ENCODE measurements at places on chromosomes 6 and 20. TPM values are rescaled to one million over a fixed set of nuclear protein-coding genes. Genes with fewer than 3 reads are reported as not detected.

Gene MEI4
- not detected for total RNA-seq

Gene EPHA7
- total RNA-seq = not detected

Gene TBC1D20
- 19.5 TPM for total RNA-seq

Gene IPCEF1
- 0.63 TPM for total RNA-seq

Gene PTK6
- not detected for total RNA-seq

Gene CDYL
- total RNA-seq = 36.1 TPM

Gene KCNG1
- 17.7 TPM for total RNA-seq

Gene TMEM170B
- total RNA-seq = under 0.01 TPM

Gene ADAM33
- not detected for total RNA-seq

DNA sequence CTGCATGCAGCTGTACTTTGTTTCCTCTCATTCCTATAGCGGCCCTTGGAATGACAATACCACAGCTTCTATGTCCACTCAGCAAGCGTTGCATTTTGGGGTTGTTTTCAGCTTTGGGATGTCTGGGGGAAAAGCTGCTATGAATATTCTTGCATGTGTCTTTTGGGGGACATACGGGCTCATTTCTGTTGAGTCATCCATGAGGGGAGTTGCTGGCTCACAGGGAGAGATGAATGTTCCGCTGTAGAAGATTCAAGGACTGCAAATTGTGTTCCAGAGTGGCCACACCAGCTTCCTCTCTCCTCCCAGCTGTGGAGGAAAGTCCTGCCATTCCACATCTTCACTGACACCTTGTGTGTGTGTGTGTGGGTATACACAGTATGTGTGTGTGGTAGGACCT lies 43.3 kb downstream of the TGM2 start:
- DNase-seq = no peak
- no peaks in the 10 kb centered on the region for H3K27me3 ChIP-seq
- H3K4me1 ChIP-seq = peaks cover 53% of the 10 kb centered on the region
- no peaks in the 10 kb centered on the region for H3K36me3 ChIP-seq

DNA sequence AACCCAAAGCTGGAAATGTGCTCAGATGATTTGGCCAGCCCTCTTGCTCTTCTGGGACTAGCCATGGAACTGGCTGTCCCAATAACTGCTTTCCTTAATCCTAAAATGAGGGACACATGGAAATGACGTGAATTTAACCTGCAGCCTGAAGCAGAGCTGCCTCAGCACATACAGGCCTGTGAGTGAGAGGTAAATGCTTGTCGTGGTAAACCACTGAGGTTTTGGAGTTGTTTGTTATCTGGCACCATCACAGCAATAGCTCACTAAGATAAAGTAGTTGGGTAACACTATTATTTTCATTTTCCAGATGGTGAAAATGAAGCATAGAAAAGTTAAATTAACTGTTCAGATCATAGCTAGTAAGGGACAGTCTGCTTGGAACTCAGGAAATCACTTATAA lies 333.4 kb upstream of the CHD6 start:
- no peak overlapping the region for H3K27ac ChIP-seq
- no peaks in the 10 kb centered on the region for H3K36me3 ChIP-seq
- no peak overlapping the region for H3K4me3 ChIP-seq
- DNase-seq = no peak
- no peaks in the 10 kb centered on the region for H3K27me3 ChIP-seq

GRCh38 chr6:5125152-5126006 lies 40.2 kb downstream of the PPP1R3G start:
- peaks cover 19% of the 10 kb centered on the region for H3K4me1 ChIP-seq
- H3K4me3 ChIP-seq = no peak overlapping the region
- DNase-seq = peak; percentile 55
- H3K27ac ChIP-seq = no peak overlapping the region

GRCh38 chr6:159978291-159979135 lies 9.6 kb downstream of the IGF2R start:
- H3K4me1 ChIP-seq = peaks cover 57% of the 10 kb centered on the region
- no peaks in the 10 kb centered on the region for H3K27me3 ChIP-seq
- no peak for DNase-seq
- H3K4me3 ChIP-seq = no peak overlapping the region
- no peaks in the 10 kb centered on the region for H3K36me3 ChIP-seq
- H3K27ac ChIP-seq = no peak overlapping the region

DNA sequence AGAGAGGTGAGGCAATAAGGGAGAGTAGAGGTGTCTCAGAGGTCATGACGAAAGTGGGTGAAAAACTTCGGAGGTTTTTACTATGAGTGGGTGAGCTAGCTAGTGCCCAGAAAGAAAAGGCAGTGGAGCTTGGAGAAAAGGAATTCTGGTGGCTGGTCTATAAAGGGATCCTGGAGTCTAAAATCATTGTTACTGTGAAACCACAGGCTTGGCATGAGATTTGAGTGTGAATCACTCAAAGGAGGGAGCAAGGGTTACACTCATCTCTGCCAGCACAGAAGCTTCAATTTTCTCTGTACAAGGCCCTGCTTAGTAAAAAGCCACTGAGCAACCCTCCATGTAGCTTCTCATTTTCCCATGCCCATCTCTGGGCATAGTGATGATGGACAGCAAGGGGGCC lies 47.5 kb downstream of the CD83 start:
- no peaks in the 10 kb centered on the region for H3K27me3 ChIP-seq
- H3K36me3 ChIP-seq = no peaks in the 10 kb centered on the region
- no peak overlapping the region for H3K27ac ChIP-seq
- no peaks in the 10 kb centered on the region for H3K4me1 ChIP-seq
- no peak for DNase-seq

DNA sequence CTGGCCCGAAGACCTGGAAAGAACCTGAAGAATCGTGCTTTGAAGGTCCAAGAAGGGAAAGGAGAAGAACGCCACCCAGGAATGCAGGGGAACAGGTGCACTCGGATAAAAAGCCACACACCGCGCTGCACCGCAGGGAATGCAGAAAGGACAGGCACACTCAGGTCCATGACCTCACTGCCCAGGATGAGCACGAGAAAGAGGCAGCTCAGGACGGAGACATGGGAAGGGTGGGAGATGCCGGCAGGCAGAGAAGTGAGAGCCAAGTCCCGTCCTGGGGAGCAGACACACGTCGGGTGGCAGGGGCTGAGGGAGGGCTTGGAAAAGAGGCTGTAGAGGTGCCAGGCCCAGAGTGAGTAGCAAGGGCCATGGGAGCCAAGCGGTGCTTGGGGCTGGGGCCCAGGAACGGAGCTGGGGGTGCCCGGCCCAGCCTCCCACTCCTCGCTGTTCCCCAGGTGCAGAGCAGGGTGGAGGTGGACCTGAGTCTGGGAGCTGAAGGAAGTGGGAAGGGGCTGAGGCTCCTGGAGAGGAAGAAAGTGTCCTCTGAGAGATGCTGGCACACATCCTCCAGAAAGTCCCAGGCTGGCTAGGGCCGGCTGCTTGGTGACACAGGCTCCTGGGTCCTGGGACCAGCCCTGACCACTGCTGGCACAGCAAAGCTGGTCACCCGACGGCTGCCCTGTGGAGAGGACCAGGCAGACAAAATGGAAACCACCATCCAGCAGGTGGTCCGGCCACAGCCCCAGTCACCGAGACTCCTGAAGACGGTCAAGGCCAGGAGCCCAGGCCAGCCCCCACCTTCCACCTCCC lies 91.3 kb downstream of the PSMB1 start:
- no peak overlapping the region for H3K4me3 ChIP-seq
- H3K27me3 ChIP-seq = no peaks in the 10 kb centered on the region
- no peak for DNase-seq
- no peaks in the 10 kb centered on the region for H3K36me3 ChIP-seq
- H3K4me1 ChIP-seq = peaks cover 13% of the 10 kb centered on the region

DNA sequence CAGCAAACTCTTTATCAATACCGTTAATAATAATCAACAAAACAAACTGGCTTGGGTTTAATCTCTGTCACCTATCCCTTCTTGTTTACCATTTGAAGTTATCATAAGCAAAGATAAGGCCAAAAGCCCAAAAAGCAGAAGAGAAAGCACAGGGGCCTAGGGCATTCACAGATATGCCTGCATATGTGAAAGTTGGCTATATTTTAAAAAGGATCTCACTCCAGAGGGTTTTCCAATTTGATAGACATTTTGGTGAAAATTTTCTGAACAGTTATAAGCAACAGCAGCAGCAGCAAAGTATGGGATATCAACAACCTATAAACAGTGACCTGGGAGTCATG lies 101.1 kb downstream of the ATXN1 start:
- no peak for DNase-seq
- no peak overlapping the region for H3K4me3 ChIP-seq
- H3K4me1 ChIP-seq = no peaks in the 10 kb centered on the region
- no peak overlapping the region for H3K27ac ChIP-seq
- no peaks in the 10 kb centered on the region for H3K27me3 ChIP-seq

GRCh38 chr6:140653972-140654371 lies 1279.5 kb upstream of the CITED2 start:
- no peak for DNase-seq
- no peaks in the 10 kb centered on the region for H3K36me3 ChIP-seq
- H3K4me3 ChIP-seq = no peak overlapping the region
- H3K4me1 ChIP-seq = no peaks in the 10 kb centered on the region
- H3K27ac ChIP-seq = no peak overlapping the region

DNA sequence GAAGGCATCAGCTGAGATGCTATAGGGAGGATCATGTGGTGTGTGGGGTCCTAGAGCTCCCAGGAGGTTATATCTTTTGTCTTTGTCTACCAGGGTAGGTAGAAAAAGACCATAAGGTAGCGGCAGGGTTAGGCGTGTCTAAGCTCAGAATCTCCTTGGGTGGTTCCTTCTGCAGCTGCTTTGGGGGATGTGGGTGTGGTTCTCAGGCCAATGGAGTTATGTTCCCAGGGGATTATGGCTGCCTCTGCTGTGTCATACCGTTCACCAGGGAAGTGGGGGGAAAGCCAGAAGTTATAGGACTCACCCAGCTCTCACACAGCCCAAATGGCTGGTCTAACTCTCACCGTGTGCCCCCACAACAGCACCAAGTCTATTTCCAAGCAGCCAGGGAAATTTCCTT lies 107.4 kb upstream of the ADGRB3 start:
- no peaks in the 10 kb centered on the region for H3K4me1 ChIP-seq
- no peak for DNase-seq
- H3K4me3 ChIP-seq = no peak overlapping the region
- no peak overlapping the region for H3K27ac ChIP-seq
- H3K36me3 ChIP-seq = no peaks in the 10 kb centered on the region
- H3K27me3 ChIP-seq = no peaks in the 10 kb centered on the region

DNA sequence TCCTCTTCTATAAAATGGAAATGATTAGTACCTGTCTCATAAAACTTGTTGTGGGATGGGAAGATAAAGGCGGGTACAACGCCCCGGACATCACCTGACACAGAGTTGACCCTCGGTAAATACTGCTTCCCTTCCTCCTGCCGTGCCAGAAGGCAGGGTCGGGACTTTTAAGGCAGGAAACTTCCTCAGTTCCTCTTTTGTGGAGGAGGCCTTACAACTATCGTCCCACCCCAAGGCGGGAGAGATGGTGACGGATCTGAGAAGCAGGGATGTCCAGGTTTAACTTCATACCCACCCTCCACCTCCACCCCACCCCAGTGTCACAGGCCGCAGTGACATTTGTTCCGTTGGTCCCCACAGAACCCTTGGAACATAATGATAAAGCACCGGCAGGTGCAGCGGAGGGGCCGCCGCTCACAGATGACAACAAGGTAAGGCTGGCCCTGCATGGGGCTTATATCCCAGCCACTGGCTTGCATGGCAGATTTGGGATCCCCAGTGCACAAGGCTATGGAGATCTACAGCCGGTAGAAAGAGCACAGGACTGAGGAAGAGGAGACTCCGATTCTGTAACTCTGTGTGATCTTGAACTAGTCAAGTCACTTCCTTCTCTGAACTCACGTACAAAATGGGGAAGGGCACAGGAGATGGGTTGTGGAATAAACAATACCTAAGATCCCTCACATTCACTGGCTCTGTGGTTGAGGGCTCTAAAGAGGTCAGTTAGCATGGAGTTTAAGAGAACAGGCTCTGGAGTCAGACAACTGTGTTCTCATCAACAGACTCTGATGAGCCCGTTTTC lies 764 bp downstream of the DNTTIP1 start:
- DNase-seq = no peak
- peak overlapping the region; percentile 74 for H3K27ac ChIP-seq
- H3K27me3 ChIP-seq = peaks cover 3% of the 10 kb centered on the region
- H3K36me3 ChIP-seq = peaks cover 36% of the 10 kb centered on the region

DNA sequence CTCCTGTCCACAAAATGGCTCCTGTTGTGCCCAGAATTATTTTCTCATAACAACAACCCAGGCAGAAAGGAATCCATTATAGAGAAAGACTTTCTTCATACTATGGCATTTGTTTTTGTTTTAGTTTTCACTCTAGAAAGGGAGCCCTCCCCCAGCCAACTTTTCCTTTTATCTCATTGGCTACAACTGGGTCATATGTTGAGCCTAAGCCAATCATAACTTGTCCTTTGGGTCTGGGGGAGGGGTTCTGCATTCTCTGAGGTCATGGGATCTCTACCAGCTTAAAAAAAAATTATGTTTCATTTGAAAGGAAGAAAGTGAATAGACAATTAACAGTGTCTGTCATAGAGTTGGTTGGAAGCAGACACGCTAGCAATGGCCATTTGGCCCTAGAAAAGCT lies 177.6 kb downstream of the AIG1 start:
- H3K4me3 ChIP-seq = no peak overlapping the region
- H3K4me1 ChIP-seq = no peaks in the 10 kb centered on the region
- no peaks in the 10 kb centered on the region for H3K27me3 ChIP-seq
- no peak overlapping the region for H3K27ac ChIP-seq
- no peak for DNase-seq
- H3K36me3 ChIP-seq = no peaks in the 10 kb centered on the region

- H3K36me3 ChIP-seq = no peaks in the 10 kb centered on the region
- H3K27ac ChIP-seq = peak overlapping the region; percentile 75
- peak; percentile 82 for DNase-seq
- no peaks in the 10 kb centered on the region for H3K27me3 ChIP-seq
- H3K4me1 ChIP-seq = peaks cover 28% of the 10 kb centered on the region
- peak overlapping the region; percentile 12 for H3K4me3 ChIP-seq
These were observed 529.3 kb downstream of the QKI start for GRCh38 chr6:163943607-163944385.
